Esophagus mucosa (tissue), 1 donor: ENCODE measurements at places on chromosomes 1 and 21. TPM values are rescaled to one million over a fixed set of nuclear protein-coding genes. Genes with fewer than 3 reads are reported as not detected.

LAX1 gene
- 0.84 TPM for total RNA-seq

SPEN gene
- 25.1 TPM for total RNA-seq

ORC1 gene
- 5.7 TPM for total RNA-seq

CXADR gene
- 34.9 TPM for total RNA-seq

PATJ gene
- 52.8 TPM for total RNA-seq
